Activated CD4-positive, CD25-positive, alpha-beta regulatory T cell treated with anti-CD3 and anti-CD28 coated beads, Interleukin-2, amount 50 U/mL, for 72 hours (primary cell): ENCODE measurements at places on chromosomes 16 and 17.

GRCh38 chr16:55151561-55152305 lies 172.3 kb upstream of the IRX6 start:
- no peak for DNase-seq

- DNase-seq = no peak
These were observed 141.6 kb downstream of the CLEC16A start for GRCh38 chr16:11085916-11086315.

DNA sequence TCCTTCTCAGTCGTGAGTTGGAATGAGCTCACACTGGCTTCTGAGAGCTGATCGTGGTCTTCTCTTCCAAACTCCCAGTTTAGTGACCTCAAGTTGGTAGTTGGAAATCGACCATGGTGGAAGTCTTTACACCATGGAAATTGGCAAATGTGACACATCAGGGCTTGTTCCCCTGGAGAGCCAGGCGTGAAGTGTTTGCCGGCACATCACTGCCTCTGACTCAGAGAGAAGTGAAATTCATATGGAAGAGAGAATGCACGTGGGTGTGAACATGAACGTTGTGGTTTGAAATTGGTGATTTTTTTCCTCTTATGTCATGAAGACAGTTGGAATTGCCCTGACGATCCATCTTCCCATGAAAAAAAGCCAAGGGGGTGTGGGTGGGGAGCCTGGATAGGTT lies 47.4 kb downstream of the AXIN2 start:
- no peak for DNase-seq

DNA sequence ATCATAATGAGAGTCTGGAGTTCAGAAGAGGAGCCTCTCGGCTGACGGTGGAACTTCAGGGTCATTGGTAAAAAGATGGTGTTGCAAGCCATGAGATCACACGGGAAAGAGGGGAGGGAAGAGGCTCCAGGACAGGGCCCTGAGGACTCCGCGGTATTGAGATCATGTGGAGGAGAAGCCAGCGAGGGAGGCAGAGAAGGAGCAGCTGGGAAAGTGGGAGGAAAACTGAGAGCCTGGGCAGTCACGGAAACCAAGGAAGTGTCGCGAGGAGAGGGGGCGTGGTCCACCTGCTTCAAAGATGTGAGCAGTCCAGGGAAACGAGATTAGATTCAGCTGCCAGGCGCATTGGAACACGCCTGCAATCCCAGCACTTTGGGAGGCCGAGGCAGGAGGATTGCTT lies 27.7 kb upstream of the SBK1 start:
- DNase-seq = no peak

DNA sequence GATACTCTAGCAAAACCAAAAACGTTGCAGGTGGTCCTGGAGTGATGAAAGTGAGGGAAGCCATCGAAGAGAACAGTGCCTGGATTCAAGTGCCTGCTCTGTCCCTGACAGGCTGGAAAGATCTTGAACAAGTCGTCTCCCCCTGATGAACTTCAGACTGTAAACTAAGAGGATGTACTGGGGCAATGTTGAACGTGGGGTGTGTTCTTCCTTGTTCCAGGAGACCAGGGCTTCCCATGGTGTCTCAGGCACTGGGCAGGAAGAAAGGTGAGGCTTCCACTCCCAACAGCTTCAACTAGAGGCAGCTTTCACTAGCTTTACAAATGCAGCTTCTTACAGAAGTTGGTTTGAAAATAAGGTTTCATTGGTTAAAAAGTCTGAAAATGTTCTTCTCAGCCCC lies 21.4 kb upstream of the NF1 start:
- no peak for DNase-seq

DNA sequence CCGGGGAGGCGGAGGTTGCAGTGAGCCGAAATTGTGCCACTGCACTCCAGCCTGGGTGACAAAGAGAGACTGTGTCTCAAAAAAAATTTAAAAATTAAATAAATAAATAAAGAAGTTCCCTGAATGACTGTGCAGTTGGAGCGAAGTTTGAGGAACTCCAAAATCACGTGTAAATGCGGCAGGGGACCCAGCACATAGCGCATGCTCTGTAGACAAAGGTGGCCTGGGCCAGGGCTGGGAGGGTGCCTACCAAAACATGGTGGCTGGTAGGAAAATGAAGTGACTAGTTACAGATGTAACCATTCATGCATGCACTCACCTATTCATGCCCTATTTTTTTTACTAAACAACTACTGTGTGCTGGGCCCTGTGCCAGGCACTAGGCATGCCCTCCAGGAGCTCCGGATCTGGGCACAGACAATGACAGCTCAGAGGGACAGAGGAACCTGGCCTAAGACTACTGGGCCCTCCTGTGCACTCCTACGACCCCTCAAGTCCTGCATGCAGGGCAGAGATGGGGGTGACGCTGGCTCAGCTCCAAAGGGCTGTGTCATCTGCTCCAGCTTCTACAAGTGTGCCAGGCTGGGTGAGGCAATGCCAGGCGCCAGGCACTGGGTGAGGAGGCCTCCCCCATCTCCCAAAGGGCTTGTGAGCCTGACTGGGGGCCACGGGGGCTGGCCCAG lies 65.3 kb downstream of the RMI2 start:
- DNase-seq = no peak

- DNase-seq = no peak
These were observed 8.8 kb downstream of the RPL19 start for GRCh38 chr17:39208893-39209292.

GRCh38 chr17:33749171-33749570 lies 456.1 kb upstream of the ASIC2 start:
- no peak for DNase-seq

DNA sequence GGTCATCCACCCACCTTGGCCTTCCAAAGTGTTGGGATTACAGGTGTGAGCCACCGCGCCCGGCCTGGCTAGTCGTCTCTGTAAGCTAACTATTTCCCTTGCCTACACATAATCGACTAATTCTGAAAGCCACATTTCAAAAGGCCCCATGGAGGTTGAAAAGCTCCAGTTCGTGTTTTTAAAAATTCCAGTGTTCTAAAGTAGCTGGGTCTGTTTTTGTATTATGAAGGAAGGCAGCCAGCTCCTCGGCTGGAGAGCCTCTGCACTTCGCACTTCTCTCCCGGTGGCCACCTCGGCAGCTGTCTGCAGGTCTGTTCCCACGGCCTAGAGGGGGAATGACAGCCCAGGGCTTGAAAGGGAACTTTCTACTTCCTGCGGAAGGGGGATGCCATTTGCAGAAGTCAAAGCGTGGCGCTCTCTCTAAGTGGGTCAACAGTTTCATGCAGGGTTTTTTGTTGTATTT lies 16.9 kb downstream of the HASPIN start:
- DNase-seq = no peak

DNA sequence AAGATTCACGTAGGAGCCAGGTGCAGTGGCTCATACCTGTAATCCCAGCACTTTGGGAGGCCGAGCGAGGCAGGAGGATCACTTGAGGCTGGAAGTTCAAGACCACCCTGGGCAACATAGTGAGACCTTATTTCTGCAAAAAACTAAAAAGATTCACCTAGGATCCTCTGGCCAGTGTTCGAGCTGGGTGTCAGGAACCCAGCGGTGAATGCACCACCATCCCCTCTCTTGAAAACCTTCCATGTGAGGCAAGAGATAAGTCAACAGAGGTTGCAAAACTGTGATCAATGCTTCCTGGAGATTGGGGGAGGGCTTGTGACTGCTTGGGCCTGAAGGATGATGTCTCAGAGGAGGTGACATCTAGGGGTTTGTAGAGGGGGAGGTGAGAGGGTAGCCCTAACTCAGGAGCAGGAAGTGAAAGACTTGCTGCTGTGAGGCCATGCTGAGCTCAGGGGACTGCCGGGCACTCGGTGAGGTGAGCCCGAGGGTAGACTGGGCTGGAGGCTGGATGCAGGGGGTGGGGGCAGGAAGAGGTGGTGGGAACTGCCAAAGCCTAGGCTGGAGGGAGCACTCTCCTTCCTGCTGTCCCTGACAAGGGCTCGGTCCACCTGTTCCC lies 11.7 kb downstream of the GJD3 start:
- no peak for DNase-seq

DNA sequence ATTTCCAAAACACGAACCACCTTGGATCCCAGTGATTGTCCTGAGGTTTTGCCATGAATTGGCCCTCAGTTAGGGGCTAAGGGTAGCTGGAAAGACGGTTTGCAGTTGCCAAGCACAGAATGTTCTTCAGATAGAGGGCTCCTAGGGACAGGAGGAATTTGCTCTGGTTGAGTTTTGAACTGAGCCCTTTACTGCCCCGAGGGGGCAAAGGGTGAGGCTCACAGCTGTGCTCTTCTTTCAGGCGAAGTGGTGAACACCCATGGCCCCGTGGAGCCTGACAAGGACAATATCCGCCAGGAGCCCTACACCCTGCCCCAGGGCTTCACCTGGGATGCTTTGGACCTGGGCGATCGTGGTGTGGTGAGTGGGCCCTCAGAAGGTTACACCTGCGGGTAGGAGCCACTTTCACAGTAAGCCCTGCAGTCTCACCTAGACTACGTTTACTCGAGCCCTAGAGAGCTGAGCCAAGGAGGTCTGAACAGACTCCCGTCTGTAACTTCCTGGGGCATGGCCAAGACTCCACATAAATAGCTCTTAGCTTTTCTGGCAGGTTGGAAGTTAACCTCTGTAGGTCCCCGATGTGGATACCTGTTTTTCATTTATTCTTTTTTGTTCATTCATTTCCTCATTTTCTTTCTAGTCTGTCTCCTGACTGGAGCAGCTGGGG lies 32.5 kb downstream of the NMT1 start:
- no peak for DNase-seq

DNA sequence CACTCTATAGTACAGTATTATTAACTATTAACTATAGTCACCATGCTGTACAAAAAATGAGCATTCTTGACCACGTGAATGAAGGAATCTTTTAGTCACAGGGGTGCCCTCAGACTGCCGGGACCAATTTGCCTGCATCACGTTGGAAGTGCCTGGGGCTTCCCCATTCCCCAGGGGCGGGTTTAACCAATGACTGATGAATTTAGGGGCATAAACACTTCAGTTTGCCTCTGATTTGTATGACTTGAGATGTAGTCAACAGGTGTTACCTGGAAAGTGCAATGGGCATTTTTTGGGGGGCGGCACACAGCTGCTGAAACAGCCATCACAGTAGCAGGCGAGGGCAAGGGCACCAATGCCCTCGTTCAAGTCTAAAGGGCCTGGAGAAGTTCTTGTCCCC lies 8.7 kb upstream of the PYY start:
- no peak for DNase-seq

GRCh38 chr16:931171-931570 lies 39.6 kb downstream of the LMF1 start:
- no peak for DNase-seq

GRCh38 chr16:83366228-83366627 lies 441.6 kb upstream of the HSBP1 start:
- no peak for DNase-seq

DNA sequence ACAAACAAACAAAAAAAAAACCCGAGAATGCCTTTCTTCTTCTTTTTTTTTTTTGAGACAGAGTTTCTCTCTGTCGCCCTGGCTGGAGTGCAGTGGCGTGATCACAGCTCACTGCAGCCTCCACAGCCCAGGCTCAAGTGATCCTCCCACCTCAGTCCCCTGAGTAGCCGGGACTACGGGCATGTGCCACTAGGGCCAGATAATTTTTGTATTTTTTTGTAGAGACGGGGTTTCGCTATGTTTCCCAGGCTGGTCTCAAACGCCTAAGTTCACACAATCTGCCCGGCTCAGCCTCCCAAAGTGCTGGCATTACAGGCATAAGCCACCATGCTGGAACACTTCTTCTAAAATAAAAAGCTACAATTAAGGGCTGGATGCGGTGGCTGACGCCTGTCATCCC lies 17.0 kb upstream of the WDR45B start:
- DNase-seq = no peak

DNA sequence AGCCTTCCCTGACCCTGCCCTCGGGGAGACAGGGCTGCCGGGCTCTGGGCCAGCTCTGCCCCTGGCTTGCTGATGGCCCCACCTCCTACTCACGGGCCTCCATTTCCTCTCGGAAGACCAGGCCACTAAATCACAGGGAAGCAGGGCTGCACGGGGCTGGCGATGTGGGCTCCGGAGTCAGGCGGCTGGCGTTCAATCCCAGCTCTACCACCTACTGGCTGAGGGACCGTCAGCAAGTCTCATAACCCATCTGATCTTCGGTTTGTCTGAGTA lies 113.4 kb downstream of the AMFR start:
- no peak for DNase-seq

- DNase-seq = no peak
These were observed 145.8 kb upstream of the CDH5 start for GRCh38 chr16:66220702-66221101.

- DNase-seq = no peak
These were observed 162.9 kb downstream of the SEC14L1 start for GRCh38 chr17:77303620-77304019.

DNA sequence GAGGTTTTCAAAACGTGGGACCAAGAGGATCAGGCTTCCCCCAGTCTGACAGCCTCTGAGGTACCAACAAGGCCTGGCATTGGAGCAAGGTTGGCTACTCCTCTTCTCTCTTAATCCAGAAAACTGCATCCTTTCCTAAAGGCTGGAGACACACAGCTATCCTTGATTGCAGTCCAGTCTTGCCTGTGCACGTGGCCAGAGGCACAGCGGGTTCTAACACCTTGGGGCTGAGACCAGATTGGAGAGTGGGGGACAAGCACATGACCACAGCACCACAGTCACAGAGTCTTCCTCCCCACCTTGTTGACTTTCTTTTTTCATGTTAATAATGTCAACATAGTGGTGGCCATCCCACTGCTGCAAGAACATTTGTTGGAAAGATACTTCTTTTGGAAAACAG lies 46.9 kb downstream of the GNAO1 start:
- DNase-seq = no peak

- DNase-seq = no peak
These were observed 74.2 kb upstream of the CCL1 start for GRCh38 chr17:34437188-34437587.
